AG10803 (cell line): ENCODE measurements at places on chromosomes 7 and 10.

DNA sequence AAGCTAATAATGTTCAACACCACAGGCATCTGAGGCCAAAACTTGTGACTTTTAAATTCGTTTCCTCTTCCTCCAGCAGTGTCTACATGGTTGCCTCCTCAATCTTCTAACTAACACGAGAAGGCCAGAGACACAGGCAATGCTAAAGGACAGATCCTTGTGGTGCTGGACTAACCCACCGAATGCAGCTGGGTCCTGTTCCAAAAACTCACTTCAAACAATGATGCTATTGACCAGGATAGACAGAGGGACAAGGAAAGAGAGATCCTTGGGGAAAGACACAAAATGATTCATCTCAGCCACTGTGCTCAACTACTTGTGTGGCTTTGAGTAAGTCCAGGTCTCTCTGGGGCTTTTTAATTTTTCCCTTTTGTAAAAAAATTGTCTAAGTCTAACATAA is 107.6 kb downstream of the KCNMA1 start:
- DNase-seq: no peak

- no peak for DNase-seq
Measured at GRCh38 chr10:86872757-86873156, 84.7 kb downstream of the MMRN2 start.

DNA sequence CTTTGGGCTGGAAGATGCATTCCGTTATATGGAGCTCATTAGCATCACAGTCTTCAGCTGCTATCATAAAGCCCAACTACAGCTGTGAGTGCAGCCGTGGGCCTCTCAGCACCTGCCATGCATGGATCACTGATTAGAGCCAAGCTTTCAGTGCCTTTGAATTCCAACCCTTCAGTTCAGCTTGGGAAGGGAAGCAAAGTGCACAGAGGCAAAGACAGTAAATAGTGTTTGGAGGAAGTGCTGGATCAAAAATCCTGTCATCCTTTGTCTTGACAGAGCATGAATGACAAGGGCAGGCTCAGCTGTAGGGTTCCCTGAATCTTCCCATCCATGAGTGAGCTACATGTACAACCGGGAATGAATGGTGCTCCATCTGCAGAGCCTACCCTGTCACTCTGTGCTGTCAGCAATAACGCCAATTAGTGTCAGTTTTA is 153.7 kb downstream of the DNAJB9 start:
- DNase-seq: no peak

DNA sequence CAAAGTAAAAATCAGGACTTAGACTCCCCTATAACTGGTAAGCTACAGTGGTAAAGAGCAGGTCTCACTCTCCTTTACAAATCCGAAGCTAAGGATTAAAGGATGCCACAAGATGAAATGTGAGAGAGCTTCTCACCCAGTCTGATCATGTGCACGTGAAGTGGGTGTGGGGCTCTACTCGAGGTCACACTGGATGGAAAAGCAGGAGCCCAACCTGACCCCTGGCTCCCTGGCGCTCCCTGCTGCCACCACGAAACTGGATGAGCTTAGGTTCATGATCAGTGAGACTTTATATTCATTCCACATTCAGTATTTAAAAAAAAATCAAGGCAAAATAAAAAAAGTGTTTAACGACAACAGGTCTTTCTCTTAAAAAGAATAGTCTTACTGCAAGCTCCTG is 21.7 kb upstream of the FOXI2 start:
- no peak for DNase-seq
